ENCODE measurements at places on chromosomes 4 and X.

DNA sequence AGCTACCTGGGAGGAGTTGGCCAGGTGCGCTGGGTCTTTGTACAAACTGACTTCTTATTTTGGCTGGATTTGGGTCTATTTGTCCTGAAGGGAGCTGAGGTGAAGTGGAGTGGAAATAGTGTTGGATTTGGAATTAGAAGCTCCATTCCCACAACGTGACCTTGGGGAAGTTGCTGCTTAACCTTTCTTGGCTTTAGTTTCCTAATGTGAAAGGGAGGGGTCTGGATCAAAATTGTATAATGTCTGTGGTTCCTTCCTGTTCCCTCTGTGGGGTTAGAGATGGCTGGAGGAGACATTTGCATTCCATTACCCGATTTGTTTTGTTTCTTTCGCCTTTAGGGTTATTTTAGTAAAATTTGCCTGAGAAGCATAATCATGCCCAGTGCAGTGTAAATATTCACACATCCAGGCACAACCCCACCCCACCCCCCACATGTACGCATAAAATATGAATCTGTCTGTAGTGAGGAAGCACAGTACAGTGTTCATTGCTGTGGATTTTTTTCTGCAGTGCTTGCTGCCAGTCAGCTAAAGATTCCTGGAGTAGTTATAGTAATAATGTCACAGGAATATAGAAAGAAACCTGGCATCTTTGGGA, 21.5 kb downstream of the JADE1 start:
- DNase-seq = no peak

DNA sequence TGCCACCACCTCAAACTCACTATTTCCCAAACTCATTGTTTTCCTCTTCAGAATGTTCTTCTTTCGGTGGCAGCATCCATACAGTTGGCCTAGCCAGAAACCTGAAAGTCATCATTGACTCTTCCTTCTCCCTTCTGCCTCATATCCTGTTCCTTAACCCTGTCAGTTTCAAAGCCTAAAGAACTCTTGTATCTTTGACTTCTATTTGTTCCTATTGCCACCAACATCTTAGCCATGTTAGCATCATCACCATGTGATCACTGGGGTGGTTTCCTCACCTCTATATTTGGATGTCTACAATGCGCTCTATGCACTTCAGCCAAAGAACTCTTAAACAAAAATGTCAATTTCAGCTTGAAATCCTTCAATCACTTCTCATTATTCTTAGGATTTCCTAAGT, 29.0 kb downstream of the DDX60L start:
- DNase-seq = no peak

GRCh38 chrX:13364230-13364857, 44.5 kb upstream of the ATXN3L start:
- no peak for DNase-seq

- DNase-seq = no peak
Measured at GRCh38 chr4:168919706-168920324, 90.2 kb downstream of the CBR4 start.

GRCh38 chr4:73607375-73608033, 12.7 kb downstream of the RASSF6 start:
- no peak for DNase-seq

DNA sequence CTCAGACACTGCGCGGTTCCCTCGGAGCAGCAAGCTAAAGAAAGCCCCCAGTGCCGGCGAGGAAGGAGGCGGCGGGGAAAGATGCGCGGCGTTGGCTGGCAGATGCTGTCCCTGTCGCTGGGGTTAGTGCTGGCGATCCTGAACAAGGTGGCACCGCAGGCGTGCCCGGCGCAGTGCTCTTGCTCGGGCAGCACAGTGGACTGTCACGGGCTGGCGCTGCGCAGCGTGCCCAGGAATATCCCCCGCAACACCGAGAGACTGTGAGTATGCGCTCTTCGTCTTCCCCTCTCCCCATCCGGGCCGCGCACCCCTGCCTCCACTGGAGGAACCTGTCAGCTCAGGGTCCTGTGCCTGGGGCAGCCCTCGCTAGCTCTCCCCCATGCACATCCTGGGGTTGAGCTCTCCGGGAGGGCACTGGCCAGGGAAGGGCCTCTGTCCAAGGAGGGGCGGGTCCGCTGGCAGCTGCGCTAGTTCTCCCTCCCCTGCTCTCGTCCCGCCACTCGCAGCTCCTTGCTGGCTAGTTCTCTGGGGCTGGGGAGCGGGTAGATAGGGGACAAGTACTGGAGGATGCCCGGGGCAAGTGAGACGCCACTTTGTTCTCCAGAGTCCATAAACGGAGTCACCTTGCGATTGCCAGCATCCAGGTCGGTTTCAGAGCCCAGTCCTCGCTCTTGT, 2.2 kb downstream of the SLIT2 start:
- no peak for DNase-seq

DNA sequence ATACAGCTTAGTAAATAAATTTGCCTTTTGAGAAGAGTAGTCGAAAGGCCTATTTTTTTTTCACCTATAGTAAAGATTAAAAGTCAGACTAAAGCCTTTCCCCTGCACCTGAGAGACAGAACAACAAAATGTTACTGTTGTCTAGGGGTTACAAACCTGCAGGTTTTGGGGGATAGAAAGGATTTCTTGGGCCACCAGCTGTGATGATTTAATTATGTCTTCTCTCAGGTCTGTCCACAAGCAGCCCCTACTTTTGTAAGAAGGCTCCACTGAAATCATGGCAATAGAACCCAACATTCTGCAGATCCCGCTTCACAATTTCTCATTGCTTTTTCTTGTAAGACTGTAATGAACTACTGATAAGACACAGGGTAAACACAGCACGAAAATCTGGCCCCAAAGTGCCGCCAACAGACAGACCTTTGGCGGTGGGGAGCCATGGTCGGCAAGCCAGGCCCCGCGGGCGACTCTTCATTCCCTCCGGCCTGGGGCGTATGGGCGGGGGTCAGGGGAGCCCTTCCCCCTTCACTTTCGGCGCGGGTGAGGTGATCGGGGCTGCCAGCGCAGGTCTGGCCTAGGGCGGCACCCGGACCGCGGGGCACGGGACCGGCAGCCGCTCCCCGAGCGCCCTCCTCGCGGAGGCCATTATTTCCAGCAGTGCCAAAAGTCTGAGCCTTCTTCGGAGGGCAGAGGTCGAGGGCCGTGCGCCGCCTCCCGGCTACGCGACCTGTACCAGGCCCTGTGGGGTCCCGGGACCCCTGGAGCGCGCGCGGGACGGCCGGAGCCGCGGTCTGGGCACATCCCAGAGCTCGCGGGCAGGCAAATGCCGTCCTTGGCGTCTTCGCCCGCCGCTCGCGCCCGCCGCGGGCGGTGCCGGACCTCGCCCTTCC, 812 bp upstream of the KDM6A start:
- DNase-seq = no peak

DNA sequence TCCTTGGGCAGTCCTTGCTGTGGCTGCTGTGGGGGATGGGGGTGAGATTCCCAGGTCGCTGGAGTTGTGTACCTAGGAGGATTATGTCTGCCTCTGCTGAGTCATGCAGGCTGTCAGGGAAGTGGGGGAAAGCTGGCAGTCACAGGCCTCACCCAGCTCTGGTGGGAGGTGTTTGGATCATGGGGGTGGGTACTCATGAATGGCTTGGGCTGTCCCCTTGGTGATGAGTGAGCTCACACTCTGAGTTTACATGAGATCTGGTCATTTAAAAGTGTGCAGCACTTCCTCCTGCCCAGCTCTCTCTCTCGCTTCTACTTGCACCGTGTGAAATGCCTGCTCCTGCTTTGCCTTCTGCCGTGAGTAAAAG, 24.6 kb upstream of the PDLIM3 start:
- no peak for DNase-seq

- no peak for DNase-seq
Measured at GRCh38 chrX:31929366-31929765, 857.5 kb upstream of the FTHL17 start.

DNA sequence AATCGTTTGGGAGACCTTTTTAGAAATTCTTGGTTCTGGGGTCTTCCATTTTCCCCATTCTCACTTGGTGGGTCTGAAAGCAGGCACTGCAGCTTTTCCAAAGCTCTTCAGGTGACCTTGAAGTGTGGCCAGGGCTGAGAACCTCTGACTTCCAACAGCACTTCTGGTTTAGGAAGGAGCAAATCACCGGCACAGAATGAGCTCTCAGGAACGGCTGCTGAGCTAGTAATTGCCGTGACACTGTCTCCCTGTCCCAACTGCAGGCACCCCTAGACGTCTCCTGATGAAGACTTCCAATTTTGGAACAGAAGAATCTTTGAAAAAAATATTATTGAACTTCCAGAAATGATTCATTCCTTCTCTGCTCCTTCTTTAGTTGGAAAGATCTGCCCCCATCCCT, 31.3 kb downstream of the CD38 start:
- DNase-seq = no peak

- DNase-seq = no peak
Measured at GRCh38 chr4:76895619-76896018, 2.3 kb downstream of the SOWAHB start.
